ENCODE measurements at places on chromosomes 2 and 18.

DNA sequence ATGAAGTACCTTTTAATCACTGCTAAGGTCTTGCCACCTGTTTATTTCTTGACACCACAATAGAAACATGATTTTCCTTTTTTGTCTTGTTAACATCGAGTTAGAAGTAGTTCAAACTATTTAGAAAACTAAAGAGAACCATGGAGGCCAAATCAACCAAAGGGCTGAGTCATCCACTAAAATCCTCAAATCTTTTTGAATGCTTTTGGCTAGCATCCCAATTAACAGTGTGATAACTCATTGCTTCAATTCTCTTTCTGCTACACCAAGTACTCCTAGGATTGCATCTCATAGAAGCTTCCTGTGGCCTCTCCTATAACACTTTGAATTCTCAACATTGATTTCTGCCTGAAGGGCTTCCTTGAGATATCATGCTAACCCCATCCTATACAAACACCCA, 159.9 kb upstream of the MMADHC start:
- DNase-seq = no peak

- no peak for DNase-seq
These were observed 19.7 kb upstream of the RNF125 start for GRCh38 chr18:31998880-31999412.

DNA sequence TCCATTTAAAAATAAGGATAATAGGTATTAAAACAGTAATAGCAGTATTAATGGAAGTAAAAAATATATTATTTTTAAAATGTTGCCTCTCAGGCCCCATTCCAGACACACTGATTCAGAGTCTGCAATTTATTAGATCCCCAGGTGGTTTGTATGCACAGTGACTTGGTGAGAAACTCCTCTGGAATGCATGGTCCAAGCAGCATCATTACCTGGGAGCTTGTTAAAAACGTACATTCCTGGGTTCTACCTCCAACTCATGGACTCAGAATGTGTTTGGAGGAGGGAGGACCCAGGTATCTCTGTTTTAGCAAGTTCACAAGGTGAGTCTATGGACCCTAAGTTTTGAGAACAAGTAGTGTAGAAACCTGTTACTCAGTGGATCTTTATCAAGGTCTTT, 95.6 kb downstream of the ITGA4 start:
- no peak for DNase-seq

DNA sequence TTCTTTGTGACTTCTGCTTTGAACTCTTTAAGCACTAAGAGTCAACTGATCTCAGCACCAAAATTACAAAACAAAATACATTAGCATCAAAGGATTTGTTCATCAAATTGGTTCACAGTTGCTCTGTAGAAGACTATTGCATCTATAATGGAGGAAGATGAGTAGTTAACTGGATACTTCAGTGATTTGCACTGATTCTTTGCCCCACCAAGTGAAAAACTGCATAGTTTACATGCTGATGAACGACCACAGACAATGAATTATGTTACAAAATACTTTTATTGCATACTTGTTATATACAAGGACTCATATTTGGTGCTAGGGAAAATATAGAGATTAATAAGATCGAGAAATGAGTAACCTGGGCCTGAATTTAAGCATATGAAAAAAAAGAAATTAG, 107.2 kb downstream of the SCG2 start:
- no peak for DNase-seq

DNA sequence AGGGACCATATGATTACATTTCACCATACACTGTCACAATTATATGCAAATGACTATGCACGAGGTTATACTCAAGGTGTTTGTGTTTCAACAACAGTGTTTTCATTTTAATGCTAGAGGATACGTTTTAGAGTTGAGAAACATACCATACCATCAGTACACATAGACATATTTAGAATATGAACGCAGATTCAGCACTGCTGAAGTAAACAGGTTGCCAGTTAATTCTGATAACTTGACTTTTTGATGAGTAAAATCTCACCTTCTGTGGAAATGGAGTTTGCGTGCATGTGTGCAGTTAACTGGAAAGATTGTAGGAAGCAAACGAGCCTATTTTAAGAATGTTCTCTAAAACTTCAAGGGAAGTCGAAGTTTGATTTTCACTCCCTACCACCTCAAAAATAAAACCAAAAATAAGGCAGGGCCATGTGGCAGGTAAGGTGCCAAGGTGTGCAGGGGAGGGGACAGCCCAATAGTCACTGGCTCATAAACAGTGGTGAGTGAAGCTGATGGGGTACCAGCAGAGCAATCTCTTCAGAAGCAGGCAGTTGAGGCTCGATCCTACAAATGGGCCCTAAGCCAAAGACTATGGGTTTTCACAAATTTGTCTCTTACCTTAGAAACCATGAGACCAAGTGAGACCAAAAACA, 213.1 kb downstream of the IKZF2 start:
- no peak for DNase-seq

DNA sequence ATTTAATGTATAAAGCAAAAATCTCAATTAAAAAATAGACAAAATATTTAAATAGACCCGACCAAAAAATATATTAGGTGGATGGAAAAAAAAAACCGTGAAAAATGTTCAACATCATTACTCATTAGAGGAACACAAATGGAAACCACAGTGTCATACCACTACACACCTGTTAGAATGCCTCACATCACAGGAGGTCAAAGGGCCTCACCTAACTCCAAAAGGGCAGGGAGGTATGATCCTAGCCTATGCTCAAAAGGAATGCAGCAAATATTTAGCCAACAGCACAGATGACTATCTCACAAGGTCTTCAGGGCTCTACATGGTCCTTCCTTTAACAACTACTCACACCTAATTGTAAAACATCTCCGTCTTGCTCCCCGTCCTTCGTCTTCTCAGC, 185.5 kb upstream of the SETBP1 start:
- no peak for DNase-seq

DNA sequence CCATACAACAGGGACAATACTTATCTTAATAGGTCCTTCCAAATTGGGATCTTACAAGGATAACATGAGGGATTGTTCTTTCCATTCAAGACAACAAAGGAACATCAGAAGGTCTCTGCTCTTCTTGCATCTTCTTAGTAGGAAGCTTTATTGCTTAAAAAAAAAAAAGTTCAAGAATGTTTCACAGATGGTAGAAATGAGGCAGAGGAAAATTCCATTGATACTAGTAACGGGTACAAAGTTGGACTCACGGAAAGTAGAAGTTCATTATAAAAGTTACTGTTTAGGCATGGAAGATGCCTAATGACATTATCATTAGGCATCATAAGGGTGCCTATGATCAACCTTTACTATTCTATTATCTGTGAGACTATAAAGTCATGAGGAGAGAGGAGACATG, 136.2 kb downstream of the LAMA3 start:
- no peak for DNase-seq

- DNase-seq = no peak
These were observed 6.3 kb upstream of the SANBR start for GRCh38 chr2:61059382-61059781.

DNA sequence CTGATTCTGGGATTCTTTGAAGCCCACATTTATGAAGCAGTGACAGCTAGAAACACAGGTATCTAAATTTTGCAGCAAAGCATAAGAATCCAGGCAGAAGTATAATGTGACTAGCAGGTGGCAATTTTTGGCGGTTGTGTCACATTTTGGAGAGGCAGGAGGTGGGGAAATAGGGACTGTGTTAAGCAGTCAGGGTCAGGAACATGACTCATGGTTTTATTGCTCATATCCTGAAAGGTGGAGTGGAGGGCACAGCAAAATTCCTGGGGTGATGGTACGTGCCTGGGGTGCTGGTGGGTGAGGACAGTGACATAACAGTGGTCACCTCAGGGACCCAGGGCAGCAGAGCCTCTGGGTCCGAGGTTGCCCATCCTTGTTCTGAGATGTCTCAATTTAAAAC, 63.5 kb upstream of the TTN start:
- no peak for DNase-seq

All from NCI-H2107 (cell line).